Occipital lobe (tissue), 3 donors: ENCODE measurements at places on chromosomes 5 and 9.
A peak's percentile ranks its signal among the peaks of the same experiment; 100 is the strongest.

GRCh38 chr5:142644127-142644526 is 41.8 kb downstream of the FGF1 start:
- no peak for DNase-seq

DNA sequence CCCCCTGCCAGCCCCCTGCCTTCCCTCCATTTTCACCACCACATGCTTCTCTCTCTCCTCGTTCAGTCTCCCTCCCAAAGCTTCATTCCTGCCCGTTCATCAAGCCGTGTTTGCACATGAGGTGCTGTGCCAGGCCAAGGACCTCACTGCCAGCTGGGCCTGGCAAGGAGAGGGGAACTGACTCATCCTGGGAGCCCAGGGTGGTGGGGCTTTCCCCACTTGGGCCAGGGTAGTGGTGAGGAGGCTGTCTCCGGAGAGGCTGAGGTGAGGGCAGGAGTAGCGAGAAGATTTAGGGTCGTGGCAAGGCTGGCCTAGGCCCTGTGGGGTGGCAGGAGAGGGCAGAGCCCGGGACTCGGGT is 30.4 kb upstream of the NOTCH1 start:
- no peak for DNase-seq

GRCh38 chr5:168174376-168174775 is 117.1 kb upstream of the WWC1 start:
- DNase-seq = no peak

- no peak for DNase-seq
Measured at GRCh38 chr5:151584057-151584937, 6.8 kb downstream of the FAT2 start.

GRCh38 chr9:110202232-110202631 is 5.7 kb downstream of the C9orf152 start:
- DNase-seq = no peak

GRCh38 chr9:111853450-111853827 is 43.2 kb upstream of the UGCG start:
- DNase-seq = no peak

GRCh38 chr9:25119041-25119440 is 559.2 kb downstream of the TUSC1 start:
- no peak for DNase-seq

- no peak for DNase-seq
Measured at GRCh38 chr5:171499611-171500010, 80.2 kb downstream of the FGF18 start.

- DNase-seq = no peak
Measured at GRCh38 chr9:115847216-115847615, 306.4 kb upstream of the PAPPA start.

DNA sequence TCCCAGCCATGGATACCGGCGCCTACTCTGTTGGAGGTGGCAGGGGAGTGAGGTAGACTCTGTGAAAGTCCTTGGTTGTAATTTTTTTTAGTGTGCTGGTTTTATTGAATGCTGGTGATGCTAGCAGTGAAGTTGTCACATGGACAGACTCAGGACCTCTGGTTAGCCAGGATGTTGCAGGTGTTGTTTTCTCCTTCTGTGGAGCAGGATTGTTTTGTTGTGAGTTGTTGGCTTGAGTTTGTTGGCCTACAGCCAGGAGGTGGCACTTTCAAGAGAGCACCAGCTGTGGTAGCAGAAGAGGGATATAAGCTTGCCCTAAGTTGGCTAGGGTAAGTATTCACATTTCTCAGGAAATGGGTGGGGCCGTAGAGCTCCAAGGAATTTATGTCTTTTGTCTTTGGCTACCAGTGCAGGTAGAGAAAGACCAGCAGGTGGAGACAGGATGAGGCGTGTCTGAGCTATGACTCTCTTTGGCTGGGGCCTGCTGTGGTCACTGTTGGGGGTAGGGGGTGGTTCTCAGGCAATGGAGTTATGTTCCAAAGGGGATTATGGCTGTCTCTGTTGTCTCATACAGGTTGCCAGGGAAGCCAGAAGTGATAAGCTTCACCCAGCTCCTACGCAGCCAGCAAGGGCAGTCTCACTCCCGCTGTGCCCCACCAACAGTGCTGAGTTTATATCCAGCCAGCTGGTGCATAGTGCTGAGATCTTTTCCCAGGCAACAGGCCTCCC is 248.7 kb downstream of the TAF11L14 start:
- DNase-seq = no peak

DNA sequence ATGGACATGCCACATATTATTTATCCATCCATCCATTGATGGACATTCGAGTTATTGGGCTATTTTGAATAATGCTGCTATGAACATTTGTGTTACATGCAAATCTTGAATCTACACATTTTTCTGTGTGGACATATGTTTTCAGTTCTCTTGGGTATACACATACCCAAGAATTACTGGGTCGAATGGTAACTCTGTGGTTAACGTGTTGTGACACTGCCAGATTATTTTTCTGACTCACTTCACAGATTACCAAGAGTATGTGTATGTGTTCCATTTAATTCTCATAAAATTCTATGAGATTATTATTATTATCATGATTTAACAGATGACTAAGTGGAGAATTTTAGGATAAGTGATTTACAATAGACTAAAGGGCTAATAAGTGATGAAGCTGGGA is 26.7 kb downstream of the CYFIP2 start:
- DNase-seq = no peak

GRCh38 chr9:121718084-121718483 is 66.7 kb downstream of the DAB2IP start:
- DNase-seq = peak; percentile 75

DNA sequence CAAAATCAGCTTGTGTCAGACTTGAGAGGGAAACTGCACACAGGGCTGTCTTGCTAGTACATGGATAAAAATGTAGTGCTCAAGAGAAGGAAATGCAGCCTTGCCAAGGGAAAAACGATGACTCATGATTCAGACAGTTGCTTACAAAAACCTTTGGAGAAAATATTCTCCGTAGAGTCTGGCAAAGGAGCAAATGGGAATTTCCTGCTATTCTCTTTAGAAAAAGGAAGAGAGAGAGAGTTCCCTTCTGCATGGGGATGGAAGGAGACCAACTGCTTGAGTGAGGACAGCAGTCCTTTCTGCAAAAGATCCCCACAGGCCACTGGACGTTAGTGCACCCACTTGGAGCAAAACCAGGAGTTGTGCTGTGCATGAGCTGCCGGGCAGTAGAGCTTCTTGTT is 7.6 kb downstream of the IFNB1 start:
- peak; percentile 14 for DNase-seq

GRCh38 chr5:31853398-31854135 is 214.6 kb downstream of the PDZD2 start:
- DNase-seq = no peak

- peak; percentile 34 for DNase-seq
Measured at GRCh38 chr5:91469517-91470165, 86.5 kb upstream of the ARRDC3 start.

- DNase-seq = no peak
Measured at GRCh38 chr9:107742531-107743309, 253.2 kb upstream of the KLF4 start.

DNA sequence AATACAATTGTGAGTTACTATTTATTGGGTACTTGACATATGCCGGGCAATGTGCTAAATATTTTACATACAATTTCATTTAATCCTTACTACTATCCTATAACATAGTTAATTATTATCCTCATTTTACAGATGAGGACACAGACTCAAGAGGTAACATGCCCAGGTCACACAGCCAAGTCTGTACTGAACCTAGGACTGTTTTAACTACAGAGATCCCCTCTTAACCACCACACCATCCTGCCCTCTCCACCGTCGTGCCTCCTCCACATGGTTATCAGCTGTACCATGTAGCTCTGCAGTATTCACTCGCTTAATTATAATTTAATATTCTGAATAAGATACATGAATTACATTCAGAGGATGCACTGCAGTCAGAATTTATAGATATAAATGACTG is 5.3 kb downstream of the RAB14 start:
- DNase-seq = no peak

DNA sequence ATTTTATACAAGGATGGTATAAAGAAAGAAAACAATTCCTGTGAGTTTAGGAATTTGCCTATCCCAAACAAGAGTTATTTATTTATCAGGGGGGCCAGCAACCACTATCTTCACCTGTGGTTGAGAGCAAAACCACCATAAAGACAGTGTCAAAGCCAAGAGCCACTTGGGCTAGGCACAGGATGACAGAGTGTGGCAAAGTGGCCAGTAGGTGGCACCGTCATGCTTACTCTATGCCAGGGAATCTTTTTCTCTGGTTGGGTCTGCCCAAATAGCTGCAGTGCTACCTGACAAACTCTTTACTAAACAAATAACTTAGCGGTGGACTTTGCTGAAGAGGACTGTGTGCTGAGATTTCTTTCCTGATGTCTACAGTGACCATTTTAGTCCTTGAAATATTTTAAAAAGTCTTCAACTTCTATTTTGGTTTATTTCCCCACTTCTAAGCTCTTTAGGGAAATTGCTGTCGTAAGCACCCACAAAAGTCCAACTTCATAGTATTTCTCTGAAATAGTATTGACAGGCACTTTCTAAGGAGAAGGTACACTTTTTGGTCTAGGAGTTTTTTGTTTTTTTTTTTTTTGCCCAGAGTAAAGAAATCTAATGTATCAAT is 285.0 kb downstream of the RFX3 start:
- peak; percentile 45 for DNase-seq

DNA sequence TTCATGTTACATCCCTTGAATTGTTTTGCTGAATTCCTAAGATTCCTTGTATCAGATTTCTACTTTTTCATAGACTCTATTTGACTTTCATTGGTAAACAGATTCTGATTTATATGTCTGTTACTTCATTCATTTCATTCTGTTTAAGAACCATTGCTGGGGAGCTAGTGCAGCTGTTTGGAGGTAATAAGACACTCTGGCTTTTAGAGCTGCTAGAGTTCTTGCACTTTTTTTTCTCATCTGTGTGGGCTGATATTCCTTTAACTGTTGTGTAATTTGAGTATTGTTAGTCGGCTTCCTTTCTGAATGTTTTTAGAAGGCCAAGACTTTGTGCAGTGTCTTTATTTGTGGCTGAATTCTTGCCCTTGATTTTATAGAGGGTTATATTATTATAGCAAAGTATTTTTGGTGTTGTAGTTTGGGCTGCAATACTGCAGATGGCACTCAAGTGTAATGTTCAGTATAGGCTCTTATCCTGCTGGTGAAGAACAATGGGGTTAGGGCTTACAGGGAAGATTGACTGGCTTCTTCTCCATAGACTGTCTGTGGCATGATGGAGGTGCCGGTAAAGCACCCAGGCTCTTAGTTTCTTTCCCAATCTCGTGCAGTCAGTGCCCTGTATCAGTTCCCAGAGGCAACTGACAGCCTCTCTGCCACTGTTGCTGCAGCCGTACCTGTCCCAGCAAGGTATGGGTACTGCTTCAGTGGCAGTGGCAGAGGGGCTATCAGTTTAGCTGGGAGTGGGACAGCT is 162.2 kb downstream of the OXCT1 start:
- DNase-seq = no peak

DNA sequence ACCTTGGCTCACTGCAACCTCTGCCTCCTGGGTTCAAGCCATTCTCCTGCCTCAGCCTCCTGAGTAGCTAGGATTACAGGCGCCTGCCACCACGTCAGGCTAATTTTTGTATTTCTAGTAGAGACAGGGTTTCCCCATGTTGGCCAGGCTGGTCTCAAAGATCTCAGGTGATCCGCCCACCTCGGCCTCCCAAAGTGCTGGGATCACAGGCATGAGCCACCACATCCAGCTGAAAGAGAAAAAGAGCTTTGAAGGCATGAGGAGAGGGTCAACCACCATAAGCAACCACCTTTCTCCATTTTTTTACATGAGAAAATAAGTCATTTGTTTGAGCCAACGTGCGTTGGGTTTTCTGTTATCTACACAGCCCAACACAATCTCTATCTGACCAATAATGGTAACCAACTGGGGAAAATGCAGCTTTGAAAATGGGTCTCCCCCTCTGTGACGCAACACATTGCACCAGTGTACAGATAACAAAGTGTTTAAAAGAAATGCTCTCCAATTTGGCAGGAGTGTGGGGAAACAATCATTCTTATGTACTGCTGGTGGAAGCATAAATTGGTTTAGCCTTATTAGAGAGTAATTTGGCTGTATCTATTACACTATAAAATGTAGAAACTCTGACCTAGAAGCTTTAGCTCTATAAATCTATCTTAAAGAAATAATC is 45.8 kb upstream of the ZBTB43 start:
- DNase-seq = no peak

GRCh38 chr5:12902611-12903010 is 998.4 kb upstream of the CTNND2 start:
- DNase-seq = no peak

DNA sequence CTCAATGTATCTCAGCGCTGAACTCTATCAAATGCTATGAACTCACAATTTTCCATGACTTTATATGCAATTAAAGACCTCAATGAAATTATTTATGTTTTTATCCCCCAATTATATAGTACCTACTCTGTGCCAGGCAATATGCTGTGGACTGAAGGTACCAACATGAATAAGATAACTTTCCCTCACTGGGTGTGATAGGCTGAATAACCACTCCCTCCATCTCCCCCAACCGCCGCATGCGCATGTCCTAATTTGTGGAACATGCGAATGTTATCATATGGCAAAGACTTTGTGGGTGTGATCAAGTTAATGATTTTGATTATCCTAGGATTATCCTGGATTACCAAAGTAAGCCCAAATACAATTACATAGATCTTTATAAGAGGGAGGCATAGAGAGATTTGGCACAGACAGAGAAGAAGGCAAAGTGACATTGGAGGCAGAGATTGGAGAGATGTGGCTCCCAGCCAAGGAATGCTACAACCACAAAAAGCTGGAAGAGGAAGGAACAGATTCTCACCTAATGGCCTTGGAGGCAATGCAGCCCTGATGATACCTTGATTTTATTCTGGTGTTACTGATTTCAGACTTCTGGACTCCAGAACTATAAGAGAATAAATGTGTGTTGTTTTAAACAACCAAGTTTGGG is 149.1 kb upstream of the VCAN start:
- no peak for DNase-seq

DNA sequence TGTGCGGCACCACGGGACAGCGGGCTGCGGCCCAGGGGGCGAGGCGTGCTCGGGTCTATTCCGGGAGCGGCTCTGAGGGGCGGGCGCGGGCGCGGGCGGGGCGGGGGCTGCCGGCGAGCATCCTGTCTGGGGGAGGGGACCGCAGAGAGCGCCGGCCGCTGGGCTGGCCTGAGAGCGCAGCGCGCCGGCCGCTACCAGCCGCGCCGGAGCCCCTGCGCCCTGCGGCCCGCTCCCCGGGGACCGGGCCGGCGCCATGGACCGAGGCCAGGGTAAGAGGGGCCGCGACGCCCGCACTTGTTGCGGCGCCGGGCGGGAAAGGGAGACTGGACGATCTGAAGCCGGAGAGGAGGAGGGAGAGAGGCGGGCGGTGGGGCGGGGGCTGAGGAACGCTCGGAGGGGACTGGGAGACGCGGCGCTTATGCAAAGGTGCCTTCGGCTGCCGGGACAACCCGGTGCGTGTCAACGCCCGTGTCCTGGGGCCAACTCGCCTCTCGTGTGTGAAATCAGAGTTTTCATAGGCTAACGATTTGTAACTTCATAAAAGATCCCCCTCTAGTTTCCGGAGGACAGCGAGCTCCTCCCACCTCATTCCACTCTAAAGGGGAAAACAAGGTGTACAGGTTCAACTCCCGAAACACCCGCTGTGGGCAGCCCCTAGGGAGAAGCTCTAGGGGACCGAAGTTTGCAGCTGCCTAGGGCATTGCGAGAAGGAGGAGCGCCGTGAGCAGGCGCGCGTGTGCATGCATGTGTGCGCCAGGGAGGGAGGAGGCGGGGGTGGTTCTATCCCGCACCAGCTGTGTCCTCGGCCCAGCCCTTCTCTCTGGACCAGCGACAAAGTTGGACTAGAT is at the start of gene AFAP1L1:
AFAP1L1 (plus strand) TSS at position 144 of the 848 bp plus-strand sequence; CDS start at position 254, 110 bp downstream.
- DNase-seq = peak; percentile 39
